Hematopoietic multipotent progenitor cell treated with erythropoietin and hydrocortisone succinate and interleukin-3 and kit ligand, for 4 days (in vitro differentiated cells): ENCODE measurements at places on chromosomes 4 and X.
A peak's percentile ranks its signal among the peaks of the same experiment; 100 is the strongest.

GRCh38 chr4:12979797-12980196, 504.3 kb downstream of the RAB28 start:
- no peak for DNase-seq

GRCh38 chr4:138595731-138596460, 353.7 kb upstream of the SLC7A11 start:
- no peak for DNase-seq

DNA sequence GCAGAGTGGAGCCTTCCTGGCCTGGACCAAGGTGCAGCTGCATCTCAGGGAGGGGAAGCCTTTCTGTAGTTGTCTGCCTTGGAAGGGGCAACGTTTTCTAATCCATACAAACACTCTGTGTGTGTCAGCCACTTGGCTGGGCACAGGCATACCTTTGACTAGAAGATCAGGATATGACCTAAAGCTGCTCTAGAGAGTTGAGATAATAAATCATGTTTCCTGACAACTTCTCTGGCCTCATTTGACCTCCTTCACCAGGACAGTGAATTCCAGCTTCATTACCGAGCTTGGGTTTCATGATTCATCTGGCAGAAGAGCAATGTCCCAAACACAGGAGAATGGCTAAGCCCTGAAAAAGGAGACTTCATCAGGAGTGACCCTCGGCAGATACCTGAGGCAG, 89.6 kb upstream of the KIT start:
- no peak for DNase-seq

- no peak for DNase-seq
Observed at GRCh38 chr4:8568068-8568668, 12.0 kb upstream of the GPR78 start.

GRCh38 chr4:119526786-119527550, 101.6 kb downstream of the PDE5A start:
- no peak for DNase-seq

DNA sequence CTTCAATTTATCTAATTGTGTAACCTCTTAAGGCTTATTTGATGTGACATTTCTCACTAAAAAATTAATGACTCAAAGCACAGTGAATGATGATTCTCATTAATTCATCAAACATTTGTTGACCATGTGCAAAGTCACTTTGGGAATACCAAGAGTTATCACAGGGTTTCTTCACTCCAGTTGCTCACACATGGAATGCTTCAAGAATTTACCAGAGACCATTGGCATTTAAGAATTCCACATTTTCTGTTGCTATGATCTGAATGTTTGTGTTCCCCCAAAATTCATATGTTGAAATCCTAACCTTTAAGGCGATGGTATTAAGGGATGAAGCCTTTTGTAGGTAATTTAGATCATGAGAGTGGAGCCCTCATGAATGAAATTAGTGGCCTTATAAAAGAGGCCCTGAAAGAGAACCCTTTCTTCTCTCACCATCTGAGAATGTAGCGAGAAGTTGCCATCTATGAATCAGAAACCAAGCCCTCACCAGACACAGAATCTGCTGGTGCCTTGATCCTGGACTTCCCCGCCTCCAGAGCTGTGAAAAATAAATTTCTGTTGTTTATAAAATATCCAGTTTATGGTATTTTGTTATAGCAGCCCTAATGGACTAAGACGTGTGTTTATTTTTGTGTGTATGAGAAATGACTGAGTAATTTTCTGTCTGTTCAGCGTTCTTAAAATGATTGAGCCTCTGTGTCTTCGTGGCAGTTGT, 16.4 kb upstream of the SRPX start:
- no peak for DNase-seq

DNA sequence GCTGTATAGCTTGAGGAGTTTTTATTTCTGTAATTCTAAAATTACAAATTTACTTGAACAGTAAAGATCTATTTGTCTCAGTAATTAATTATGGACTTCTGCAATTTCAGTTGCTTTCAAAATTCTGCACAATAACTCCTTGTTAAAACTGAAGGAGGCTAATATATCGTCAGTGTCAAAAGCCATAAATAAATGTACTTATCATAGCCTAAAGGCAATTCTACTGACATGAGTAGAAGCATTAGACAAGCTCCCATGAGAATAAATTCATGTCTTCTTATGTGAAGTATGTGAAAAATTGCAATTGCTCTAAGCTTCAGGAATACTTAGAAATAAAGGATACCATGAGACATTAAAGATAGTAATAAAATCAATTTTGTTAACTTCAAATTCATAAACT, 381.2 kb upstream of the PCDH10 start:
- no peak for DNase-seq

- DNase-seq, result no peak
Observed at GRCh38 chr4:3029464-3029863, 44.9 kb downstream of the HTT-AS start.

DNA sequence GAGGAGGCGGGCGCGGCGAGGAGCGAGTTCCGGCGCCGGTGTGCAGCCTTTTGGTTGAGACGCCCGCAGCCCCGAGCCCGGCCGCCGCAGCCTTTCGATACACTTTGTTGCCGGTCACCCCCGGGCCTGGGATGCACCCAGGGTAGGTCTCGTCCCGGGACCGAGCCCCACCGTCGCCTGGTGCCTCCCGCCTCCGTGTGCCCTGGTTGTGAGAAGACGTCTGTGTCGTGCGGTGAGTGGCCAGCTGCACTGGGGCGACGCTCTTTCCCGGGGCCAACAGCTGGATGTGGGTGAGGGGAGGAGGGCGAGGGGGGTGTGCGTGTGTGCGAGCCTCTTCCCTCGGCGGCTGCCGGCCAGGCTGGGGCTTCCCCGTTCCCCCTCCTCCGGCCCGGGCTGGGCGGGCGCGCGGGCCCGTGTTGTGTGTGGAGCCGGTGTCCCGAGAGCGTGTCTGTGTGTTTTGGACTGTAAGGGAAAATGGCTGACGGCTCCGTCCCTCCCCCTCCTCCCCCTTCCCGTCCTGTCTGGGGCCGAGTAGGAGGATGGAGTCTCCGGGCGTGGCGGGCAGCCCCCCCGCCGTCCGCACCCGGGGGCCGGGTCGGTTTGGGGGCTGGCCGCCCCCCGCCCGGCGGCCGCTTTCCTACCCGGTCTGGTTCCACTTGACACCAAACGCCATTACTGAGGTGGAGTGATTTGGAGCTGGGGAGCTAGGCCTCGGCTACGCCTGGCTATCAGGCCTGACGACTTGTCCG, 807 bp downstream of the USP9X start:
- peak; percentile 51 for DNase-seq
